AG04450 (cell line): ENCODE measurements at places on chromosomes 2 and 18. TPM values are rescaled to one million over a fixed set of nuclear protein-coding genes. Genes with fewer than 3 reads are reported as not detected.

DNA sequence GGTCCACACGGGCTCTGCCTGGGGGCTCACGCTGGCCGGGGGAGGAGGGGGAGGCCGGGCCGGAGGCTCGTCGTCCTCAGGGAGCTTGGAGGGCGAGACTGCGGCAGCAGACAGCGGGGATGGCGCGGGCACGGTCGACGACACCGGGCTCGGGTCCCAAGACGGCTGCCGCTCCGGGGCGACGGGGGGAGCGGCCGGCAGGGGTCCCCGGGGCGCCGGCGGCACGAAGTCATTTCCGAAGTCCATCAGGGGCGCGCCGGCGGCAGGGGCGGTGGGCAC is 491 bp downstream of the RTN4 start:
- DNase-seq: no peak

- DNase-seq: no peak
These were observed 12.0 kb downstream of the SLC30A3 start for GRCh38 chr2:27250652-27251379.

- no peak for DNase-seq
These were observed 194.6 kb downstream of the GLI2 start for GRCh38 chr2:120930236-120930635.

DNA sequence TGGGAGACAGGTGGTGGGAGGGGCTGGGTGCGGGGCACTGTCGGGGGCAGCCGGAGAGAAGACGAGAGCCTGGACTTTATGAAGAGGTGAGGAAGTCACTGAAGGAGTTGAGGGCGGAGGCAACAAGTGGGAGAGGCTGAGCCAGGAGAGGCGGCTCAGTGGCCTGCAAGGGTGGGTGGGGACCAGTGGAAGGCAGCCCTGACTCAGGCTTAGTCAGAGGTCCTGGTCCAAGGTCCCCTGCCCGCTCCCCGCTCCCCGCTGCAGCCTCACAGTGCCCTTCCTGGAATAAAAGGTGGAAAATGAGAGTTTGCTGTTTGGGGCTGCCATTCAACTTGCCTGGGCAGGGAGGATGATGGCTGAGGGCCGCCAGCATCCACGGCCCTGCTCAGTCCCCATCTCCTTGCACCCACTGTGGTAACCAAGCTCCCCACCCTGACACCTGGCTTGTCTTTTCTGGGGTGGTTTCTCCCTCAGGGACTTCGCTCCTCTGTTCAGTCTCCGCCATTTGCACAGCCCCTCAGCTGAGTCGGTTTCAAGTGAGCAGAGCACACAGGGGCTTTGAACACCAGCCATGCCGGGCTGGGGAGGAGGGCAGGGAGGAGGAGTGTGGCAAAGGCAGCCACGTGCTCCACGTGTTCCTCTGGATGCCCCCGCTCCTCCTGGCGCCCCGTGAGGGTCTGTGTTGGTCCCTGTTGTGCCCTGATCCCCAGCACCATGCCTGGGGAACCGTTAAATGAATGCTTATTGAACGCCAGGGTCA is 13.7 kb upstream of the RALB start:
- no peak for DNase-seq

The ESPNL gene
- 1.0 TPM in 2 replicates for polyA plus RNA-seq
